RPMI7951 (cell line): ENCODE measurements at places on chromosomes 12 and 14. TPM values are rescaled to one million over a fixed set of nuclear protein-coding genes. Genes with fewer than 3 reads are reported as not detected.

RFX4 gene
- not detected in 2 replicates for total RNA-seq

UNG gene
- 31.0 and 32.2 TPM in 2 replicates for total RNA-seq

GRCh38 chr14:54213536-54213935 is 183.3 kb upstream of the CDKN3 start:
- DNase-seq: no peak

- peak; percentile 79 for DNase-seq
Observed at GRCh38 chr12:110270125-110270962, 10.7 kb upstream of the ATP2A2 start.

GRCh38 chr14:32802295-32802694 is 136.4 kb upstream of the NPAS3 start:
- DNase-seq: no peak
